Activated CD4-positive, alpha-beta T cell treated with anti-CD3 and anti-CD28 coated beads, Interleukin-2, amount 10 ng/mL, durations not matched to agents 7 days and 5 days (primary cell): ENCODE measurements at places on chromosomes 6 and 20. TPM values are rescaled to one million over a fixed set of nuclear protein-coding genes. Genes with fewer than 3 reads are reported as not detected.

- peak; percentile 15 for DNase-seq
These were observed 1.6 kb downstream of the SCAND1 start for GRCh38 chr20:35952480-35953386.

GRCh38 chr6:117600008-117600743 is 2.1 kb downstream of the GOPC start:
- DNase-seq = no peak

GRCh38 chr20:1337441-1337840 is 8.5 kb upstream of the SDCBP2 start:
- no peak for DNase-seq

- DNase-seq = no peak
These were observed 283.0 kb downstream of the HTR1B start for GRCh38 chr6:77180326-77180725.

DNA sequence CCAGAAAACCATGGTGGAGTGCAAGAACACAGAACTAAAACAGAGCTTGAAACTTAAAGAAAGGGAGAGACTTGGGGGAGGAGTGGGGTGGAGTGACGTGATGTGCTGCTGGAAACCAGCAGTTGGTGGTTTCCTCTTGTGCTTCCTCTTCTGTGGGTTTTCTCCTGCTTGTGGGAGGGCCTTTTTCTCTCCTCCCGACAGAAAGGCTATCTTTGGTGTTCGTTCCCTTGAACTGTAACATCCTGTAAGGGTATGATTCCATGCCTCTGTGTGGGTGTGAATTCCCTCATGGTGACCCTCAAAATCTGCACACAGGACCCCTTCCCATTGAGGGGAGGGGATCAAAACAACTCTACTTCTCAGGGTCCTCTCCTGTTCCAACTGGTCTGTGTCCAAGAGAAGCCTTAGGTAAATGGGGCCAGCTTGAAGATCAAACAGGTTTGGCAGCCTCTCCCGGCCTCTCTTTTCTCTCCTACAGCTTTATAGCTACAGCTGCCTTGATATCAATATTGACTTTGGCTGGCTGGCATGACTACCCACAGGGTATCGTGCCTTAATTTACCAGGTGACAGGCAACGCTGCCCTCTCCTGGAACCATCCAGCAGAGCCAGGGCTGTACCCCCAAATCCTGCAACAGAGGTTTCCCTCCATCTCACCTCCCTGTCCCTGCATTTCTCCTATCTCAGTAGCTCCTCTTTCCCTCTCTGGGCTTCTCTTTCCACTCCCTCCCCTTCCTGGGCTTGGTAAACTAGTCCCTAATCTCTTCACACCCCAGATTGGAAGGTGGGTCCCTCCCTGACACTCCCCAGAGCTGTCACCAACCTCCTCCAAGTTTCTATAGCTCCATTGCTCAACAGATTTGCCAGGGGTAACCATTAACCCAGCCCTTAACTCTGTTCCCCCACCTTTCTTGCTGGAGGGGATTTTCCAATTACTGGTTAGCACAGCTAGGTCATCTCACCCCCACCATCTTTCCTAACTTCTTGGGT is 1.5 kb upstream of the MSH5 start:
- DNase-seq = peak; percentile 85

DNA sequence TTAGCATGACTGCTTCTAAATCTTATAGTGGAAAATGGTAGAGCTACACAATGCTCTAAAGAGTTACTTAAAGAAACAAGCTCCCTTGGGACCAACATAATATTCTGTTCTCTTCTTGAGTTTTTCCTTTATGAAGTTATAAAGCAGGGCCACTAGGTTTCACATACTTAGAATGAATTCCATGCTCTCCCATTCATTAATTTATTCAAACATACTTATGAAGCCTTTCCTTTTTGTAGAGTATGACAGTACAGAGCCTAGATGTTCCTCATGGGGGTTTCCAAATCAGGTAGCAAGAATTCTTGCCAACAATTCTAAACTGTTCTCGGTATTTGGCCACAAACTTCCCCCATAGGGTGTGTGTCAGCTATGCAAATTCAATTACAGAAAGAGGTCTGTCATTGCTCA is 20.6 kb upstream of the FABP7 start:
- no peak for DNase-seq

GRCh38 chr6:105626295-105627158 is 223.6 kb upstream of the PREP start:
- no peak for DNase-seq

GRCh38 chr6:142325111-142325510 is 23.3 kb downstream of the ADGRG6 start:
- no peak for DNase-seq

DNA sequence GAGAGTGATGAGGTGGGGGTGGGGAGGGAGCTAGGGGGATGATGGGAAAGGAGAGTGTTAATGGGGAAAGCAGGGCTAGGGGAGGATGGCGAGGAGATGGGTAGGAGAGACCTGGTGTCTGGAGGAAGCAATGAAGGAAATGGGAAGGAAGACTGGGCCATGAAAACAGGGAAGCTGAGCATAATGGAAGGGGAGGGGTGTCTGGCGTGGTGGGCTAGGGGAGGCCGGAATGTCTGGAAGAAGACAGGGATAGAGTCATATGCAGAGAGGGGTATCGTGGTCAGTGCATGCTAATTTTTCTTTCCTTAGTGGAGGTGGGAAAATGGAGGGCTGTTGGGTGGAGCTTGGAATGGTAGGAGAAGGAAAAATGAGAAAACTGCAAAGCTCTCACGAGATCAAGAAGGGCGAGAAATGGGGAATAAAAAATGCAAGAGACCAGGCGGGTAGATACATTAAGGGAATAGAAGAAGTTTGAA is 423 bp downstream of the KLHDC3 start:
- no peak for DNase-seq

GRCh38 chr20:39489986-39490560 is 527.9 kb downstream of the DHX35 start:
- DNase-seq = no peak

GRCh38 chr20:19764207-19764606 is 6.1 kb downstream of the RIN2 start:
- no peak for DNase-seq

DNA sequence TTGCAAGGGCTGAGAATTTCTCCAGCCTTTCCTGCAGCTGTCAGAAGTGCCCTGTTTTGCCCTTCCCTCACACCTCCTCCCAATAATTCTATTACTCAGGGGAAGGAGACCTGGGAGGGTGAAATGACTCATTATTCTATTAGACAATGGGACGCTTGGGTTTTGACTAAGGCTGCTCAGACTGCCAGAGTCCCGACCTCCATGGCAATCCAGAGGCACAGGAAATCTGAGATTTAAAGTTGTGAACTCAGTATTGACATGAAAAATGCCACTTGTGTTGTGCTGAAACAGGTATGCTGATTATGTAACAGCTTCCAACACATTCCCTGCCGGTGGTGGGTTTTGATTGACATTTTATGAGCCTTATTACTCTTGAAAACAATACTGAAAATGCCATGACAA is 625.9 kb upstream of the FLRT3 start:
- no peak for DNase-seq

- no peak for DNase-seq
These were observed 275.8 kb downstream of the FARS2 start for GRCh38 chr6:5537132-5537531.

DNA sequence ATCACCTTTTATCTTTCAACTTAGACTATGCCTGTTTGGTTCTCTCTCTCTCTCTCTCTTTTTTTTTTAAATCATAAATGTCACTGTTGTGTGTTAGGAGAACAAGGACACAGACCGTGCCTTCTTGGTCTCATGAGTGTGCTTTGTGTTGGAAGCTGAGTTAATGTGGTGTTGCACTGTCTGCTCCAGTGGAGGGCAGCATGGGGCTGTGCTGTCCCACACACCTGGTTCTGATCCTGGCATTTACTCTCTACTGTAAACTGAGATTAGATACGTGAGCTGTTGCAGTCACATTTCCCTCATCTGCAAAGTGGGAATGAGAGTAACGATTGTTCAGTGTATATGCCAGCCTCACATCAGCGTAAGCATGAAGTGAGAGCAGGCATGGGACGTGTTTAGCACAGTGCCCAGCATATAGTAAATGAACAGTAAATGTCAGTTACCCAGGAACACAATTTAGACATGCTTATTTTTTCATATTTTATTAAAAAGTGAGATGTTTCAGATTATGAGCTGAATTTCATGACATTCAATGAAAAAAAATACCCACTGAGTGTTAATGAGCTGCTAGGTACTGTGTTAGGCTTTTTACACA is 161.1 kb downstream of the FARS2 start:
- peak; percentile 35 for DNase-seq

GRCh38 chr6:53581173-53581773 is 36.4 kb upstream of the GCLC start:
- no peak for DNase-seq

DNA sequence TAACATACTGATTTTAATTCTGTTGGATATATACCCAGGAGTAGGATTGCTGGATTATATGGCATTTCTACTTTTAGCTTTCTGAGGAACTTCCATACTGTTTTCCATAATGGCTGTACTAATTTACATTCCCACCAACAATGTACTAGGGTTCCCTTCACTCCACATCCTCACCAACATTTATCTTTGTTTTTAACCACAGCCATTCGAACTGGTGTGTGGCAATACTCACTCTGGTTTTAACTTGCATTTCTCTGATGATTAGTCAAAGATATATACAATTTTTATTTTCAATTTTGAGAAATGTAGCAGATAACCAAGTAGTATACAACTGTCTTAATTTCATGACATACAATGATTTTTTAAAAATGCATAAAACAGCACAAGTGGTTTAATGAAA is 30.3 kb upstream of the ADGRG6 start:
- no peak for DNase-seq

GRCh38 chr6:138970856-138971425 is 17.1 kb downstream of the REPS1 start:
- no peak for DNase-seq

- no peak for DNase-seq
These were observed 43.2 kb upstream of the FNDC1 start for GRCh38 chr6:159125951-159126352.

DNA sequence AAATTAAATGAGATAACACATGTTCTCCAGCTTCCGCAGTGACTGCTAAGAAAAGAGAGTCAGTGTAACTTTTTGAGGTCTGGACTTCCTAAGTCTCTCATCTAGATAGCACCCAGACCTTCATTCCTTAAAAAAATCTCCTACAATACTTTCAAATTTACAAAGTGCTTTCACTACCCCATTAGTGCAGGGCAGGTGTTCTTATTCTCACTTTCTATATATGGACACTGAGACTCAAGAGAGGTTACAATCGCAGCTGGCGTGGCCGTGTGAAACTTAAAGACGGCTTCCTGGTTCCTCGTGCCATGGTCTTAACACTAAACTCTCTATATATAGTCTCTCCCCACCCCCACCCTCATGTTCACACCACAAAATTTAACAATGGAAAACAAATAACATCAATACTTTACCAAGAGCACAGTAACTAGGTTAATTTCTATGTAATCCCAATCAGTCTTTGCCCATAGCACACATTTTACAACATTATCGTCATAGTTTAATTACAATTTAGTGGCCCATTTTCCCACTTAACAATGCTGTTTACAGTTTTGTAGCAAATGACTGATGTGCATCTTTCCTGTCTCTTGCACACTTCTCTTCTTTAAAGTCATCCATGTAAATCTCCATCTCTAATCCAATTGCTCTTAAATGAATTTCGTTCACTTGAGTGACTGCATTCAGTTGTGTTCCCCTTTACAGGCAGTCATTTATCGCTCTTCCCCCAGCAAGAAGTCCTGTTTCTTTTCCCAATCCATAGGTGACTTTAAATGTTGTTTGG is 78.8 kb upstream of the ARID1B start:
- DNase-seq = no peak

- DNase-seq = no peak
These were observed 5.3 kb upstream of the ADGRF5 start for GRCh38 chr6:46927066-46927465.

DNA sequence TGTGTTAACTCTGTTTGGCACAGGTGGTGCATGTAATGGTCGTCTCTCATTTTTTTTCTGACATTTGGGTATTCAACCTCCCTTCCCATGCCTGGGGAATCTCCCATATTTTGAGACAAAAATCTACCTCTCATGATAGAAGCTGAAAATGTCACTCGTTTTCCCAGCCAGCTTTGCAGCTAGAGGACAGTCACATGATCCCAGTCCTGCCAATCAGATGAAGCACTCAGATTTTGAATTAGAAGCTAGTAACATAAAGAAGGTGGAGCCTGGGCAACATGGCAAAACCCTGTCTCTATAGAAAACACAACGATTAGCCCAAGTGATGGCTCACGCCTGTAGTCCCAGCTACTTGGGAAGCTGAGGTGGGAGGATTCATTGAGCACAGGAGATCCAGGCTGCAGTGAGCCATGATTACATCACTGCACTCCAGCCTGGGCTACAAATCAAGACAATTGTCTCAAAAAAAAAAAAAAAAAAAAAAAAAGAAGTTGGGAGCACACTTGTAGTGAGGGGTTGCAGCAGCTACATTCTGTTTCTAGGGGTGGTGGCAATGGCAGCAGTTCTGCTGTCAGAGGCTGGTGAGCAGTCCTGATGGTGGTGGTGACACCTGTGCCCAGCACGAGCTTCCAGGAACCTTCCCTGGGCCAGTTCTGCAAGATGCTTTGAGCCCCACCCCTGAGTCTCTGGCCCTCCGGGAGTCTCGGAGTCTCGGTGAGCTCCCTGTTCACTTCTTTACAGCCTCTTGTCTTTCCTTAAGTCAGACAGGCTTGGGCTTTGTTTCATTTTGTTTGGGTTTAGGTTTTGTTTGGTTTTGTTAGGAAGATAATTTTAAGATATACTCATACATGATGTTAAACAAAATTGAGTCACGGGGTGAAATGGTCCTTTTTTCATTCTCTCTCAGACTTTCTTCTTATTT is 94.1 kb upstream of the KCNG1 start:
- no peak for DNase-seq

KIF25 gene
- total RNA-seq = not detected

HLA-DPA1 gene
- 29.6 TPM for total RNA-seq

CASS4 gene
- total RNA-seq = 8.6 TPM

WFDC5 gene
- total RNA-seq = not detected

GSTA4 gene
- 4.8 TPM for total RNA-seq

HSD17B8 gene
- 11.0 TPM for total RNA-seq

TSBP1 gene
- not detected for total RNA-seq

SASH1 gene
- total RNA-seq = 0.47 TPM

MAK gene
- total RNA-seq = not detected

LST1 gene
- total RNA-seq = 36.8 TPM
